ENCODE measurements at places on chromosomes 12 and 14. TPM values are rescaled to one million over a fixed set of nuclear protein-coding genes. Genes with fewer than 3 reads are reported as not detected.

- DNase-seq: no peak
Observed at GRCh38 chr14:99461411-99462085, 19.1 kb downstream of the SETD3 start.

- DNase-seq: no peak
Observed at GRCh38 chr12:122740351-122740750, 9.7 kb upstream of the HCAR1 start.

GRCh38 chr14:52352061-52352491, 38.0 kb downstream of the PTGER2 start:
- no peak for DNase-seq

DNA sequence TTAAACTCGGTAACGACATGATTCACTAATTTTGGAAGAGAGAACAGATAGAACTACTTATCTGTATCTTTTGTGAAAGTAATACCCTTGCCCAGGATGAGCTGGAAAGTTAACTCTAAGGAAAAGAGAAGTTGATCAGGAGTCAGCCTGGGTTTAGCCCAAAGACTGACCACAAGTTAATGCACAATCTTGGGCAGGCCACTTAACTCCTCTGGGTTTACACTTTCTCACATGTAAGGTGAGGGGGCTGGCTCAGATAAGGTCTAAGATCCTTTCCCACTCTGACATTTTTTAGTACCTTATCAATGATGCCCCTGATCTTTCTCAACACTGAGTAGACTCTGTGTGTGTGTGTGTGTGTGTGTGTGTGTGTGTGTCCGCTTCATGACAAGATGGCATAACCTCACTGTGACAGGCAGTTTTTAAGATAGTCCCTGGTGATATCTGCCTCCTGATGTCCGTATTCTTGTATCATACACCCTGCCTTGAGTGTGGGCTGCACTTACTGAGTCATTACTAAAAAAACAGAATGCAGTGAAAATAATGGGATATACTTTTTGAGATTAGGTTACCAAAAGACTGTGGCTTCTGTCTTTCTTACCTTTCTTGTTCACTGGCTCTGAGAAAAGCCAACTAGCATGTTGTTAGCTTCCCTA, 56.2 kb upstream of the CCDC198 start:
- DNase-seq: no peak

DNA sequence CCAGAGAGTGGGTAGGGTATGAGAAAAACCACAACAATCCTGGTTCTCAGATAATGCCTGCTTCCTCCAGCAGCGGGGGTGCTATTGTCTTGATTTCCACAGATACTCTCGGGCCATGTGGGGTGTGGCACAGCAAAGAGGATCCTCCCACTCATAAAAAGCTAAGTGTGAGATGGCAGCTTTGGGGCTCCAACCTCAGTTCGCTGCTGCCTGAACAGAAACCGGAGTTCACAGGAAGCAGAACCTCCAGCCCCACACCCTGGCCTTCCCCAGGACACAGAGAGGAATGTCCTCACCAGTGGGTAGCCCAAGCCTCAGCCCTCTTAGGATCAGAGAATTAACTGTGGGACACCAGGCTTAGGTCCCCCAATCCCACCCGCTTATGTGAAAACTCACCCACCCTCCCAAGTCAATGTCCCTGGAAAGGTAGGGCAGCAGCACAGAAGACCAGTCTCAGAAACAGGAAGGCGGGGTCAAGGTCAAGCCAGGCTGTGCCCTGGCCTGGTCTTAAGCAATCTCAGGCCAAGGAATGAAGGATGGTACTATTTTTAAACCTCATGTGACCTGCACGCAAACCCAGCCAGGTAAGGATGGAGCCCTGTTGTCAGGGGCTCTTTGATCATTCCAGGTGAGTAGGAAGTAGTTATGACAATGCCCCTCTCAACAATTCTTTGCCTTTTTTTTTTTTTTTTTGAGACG, 9.0 kb downstream of the KCTD10 start:
- no peak for DNase-seq

GRCh38 chr12:24889411-24889810, 59.5 kb downstream of the BCAT1 start:
- no peak for DNase-seq

- DNase-seq: no peak
Observed at GRCh38 chr14:99854831-99855230, 61.6 kb downstream of the EML1 start.

GRCh38 chr12:59742841-59743240, 147.0 kb downstream of the SLC16A7 start:
- DNase-seq: no peak

- no peak for DNase-seq
Observed at GRCh38 chr12:107734139-107734538, 26.8 kb downstream of the PRDM4 start.

DNA sequence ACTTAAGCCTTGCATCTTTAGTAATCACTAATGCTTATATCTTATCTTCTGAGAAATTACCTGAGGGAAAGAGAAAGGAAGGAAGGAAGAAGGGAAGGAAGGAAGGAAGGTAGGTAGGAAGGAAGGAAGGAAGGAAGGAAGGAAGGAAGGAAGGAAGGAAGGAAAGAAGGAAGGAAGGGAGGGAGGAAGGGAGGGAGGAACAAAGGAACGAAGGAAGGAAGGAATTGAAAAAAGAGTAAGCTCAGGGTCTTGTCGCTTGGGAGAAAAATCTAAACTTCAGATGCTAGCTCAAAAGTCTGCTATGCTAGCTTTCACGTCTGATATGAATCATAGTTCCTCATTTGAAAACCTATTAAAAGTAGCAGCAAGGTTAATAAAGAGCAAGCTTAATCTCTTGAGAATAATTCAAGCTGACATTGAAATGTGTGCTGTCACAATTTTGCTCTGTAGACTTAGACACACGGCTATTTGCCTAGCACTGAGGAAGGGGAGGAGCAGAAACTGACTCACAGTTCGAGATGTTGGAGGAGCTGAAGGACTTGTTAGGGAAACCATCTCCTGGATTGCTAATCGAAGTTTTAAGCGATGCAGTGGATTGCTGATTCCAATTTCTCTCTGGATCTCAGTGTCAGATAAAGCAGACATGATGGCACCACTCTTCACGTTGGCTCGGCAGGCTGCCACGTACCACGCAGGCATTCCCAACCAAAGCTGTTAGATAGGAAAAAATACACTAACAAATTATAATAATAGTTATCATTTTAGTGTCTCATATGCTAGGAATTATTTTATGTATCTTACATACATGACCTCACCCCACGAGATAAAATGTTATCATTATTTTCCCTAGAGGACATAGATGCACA, 216.7 kb downstream of the ACSS3 start:
- peak; percentile 6 for DNase-seq

GRCh38 chr12:22628228-22628627, 3.3 kb downstream of the ETNK1 start:
- no peak for DNase-seq

DNA sequence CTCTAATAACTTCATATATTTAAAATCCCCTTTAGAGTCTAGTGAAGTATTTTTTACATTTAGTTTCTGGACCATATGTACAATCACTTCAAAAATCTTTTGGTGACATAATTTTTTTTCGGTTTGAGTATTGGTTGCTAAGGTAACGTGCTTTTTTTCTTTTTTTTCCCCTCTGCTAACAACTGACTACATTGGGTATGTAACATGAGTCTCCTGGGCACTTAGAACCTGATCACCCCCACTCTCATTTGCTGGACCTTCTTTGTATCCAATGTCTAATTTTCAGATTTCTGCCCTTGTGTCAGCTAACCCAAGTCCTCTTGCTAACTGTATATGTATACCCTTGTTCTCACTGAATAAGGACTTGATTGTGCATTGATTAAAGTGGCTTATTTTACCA, 592.9 kb upstream of the FLRT2 start:
- DNase-seq: no peak

DNA sequence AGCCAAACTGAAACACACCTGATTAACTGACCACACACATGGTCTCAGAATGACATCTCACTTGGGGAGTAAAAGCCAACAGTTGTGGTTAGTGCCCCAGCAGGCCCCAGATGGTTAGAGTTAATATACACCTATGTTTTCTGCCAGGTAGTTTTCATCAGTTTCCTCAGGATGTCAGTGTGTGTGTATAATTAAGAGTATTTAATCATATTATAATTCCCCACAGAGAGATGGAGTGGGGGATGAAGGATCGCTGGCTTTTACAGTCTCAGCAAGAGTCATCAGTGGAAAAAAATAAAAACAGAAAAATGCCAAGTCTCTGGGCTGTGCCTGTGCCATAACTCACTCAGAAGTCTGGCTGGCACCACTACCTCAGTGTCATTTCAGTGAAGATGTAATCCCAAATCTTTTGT, 412.5 kb downstream of the ZFP36L1 start:
- DNase-seq: peak; percentile 52

- DNase-seq: no peak
Observed at GRCh38 chr14:95189367-95190132, 32.2 kb upstream of the DICER1 start.

- peak; percentile 43 for DNase-seq
Observed at GRCh38 chr12:76890151-76891143, 11.6 kb upstream of the CSRP2 start.

- DNase-seq: peak; percentile 27
Observed at GRCh38 chr12:127343940-127344339, 923.0 kb upstream of the TMEM132C start.

GRCh38 chr14:75513911-75514672, 8.2 kb upstream of the BATF start:
- no peak for DNase-seq

DNA sequence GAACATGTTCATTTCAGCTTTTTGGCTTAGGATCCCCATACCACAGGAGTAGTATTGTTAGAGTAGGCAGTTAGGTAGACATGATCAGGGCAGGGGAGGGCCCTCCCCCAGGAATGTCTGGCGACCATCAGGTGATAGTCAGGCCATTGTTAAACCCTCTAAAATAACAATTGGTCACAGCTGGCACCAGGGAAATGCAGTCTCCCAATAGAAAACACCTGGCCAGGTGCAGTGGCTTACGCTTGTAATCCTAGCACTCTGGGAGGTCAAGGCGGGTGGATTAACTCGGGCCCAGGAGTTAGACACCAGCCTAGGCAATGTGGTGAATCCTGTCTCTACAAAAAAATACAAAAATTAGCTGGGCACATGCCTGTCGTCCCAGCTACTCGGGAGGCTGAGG, 187.1 kb downstream of the MON2 start:
- no peak for DNase-seq

DNA sequence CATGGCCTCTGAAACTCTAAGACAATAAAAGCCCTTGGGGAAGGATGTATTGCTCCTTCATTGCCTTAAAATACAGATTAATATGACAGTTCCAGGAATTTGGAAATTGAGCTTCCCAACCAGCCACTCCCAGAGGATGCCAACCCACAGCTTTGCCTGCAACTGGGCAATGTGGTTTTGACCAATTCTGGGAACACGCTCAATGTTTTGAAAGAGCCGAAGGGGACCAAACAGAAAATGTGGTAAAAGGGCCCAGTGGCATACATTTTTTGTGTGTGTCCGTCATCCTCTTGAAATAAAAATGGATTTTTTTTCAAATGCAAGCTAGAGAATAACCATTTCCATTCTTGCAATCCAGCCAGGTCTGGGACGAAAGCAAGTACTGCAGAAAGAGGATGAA, 88.3 kb upstream of the PLEKHG7 start:
- DNase-seq: no peak

DNA sequence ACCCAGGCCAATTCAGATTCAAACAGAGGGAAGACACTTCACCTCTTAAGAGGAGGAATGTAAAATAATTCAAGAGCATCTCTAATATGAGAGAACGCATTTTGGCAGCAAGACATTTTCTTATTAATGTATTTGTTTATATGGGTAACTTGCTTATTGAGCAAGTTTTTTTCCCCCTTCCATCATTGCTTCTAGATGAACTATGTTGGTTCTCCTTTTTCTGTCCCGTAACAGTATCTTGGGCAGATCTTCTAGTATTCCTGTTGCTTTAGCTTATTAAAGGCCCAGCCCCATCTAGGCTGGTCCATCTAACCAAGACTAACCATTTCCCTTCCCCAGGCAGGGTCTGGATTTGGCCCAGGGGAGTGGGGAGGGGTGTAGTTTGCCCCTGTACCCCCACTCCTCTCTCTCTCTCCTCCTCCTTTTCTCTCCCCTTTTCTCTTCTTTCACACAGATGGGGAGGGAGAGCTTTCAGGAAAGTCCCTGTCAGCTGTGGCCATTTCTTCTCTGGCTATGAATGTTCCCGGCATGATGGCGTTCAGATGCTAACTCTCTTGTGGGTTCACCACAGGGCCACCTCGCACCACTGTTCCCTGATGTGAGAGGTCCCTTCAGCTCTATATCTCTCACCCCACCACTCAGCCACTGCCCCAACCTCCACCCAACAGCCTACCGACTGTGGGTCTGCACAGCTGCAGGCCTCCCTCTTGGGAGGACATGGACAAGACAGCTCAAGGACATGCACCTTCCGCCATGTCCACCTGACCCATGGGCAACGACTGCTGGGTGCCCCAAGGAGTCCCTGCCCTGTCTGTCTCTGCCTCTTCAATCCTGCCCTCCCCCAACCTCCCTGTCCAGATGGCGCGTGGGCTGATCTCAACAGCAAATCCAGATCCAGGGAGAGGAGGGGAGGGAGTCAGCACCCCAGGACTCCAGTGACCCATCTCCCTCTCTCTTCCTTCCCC, 15.8 kb upstream of the RPS6KL1 start:
- DNase-seq: no peak

- DNase-seq: no peak
Observed at GRCh38 chr14:104331871-104332605, 193.7 kb downstream of the KIF26A start.

DNA sequence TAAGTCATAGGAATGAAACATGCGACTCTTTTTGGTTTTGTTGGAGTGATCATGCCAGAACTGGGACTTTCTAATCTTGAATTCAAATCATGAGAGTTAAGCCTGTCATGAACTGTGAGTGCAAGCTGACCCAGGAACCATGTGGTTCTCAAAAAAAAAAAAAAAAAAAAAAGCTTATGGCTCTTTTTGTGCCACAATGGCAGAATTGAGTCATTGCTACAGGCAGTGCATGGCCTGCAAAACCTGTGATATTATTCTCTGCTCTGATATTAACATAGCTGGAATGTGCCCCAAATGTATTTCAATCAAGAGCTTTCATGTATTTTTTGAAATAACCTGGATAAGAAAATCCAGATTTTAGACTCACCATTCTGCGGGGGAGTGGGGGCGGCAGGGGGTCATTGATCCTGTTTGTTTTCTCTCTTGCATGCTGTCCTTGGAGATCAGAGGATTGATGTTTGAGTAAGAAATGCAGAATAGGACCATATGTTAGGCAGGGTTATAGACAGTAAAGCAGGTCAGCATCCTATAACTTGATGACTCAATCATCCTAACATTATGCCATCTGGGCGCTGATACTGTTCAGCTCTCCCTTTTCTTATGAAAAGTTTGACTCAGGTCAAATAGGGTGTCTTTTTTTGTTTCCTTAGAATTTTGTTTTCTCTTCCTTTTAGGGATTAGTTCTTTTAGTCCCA, 797.4 kb downstream of the DIO2 start:
- DNase-seq: no peak

- DNase-seq: no peak
Observed at GRCh38 chr14:94383777-94384176, 4.6 kb downstream of the SERPINA1 start.

GRCh38 chr12:51901121-51901817, 6.0 kb upstream of the ACVRL1 start:
- no peak for DNase-seq

Gene MAP1LC3B2
- total RNA-seq: not detected

Gene GPRC5D
- not detected for total RNA-seq

Gene PTPRO
- total RNA-seq: not detected

Gene MYH6
- not detected for total RNA-seq

Gene CLECL1
- total RNA-seq: not detected

Gene TAC3
- total RNA-seq: not detected

Gene CMTM5
- not detected for total RNA-seq

Gene EPYC
- total RNA-seq: not detected

Gene CLEC4D
- not detected for total RNA-seq

Gene KCNK10
- total RNA-seq: not detected

Gene SCN8A
- 12.7 TPM for total RNA-seq

All from PC-3 (cell line).